Tibial artery (tissue), 4 donors: ENCODE measurements at places on chromosomes 13 and 19.
A peak's percentile ranks its signal among the peaks of the same experiment; 100 is the strongest.

GRCh38 chr13:90485436-90485835 is 862.1 kb upstream of the MIR17HG start:
- no peak for DNase-seq

- no peak for DNase-seq
These were observed 1.1 kb downstream of the ATP4A start for GRCh38 chr19:35562336-35562735.

DNA sequence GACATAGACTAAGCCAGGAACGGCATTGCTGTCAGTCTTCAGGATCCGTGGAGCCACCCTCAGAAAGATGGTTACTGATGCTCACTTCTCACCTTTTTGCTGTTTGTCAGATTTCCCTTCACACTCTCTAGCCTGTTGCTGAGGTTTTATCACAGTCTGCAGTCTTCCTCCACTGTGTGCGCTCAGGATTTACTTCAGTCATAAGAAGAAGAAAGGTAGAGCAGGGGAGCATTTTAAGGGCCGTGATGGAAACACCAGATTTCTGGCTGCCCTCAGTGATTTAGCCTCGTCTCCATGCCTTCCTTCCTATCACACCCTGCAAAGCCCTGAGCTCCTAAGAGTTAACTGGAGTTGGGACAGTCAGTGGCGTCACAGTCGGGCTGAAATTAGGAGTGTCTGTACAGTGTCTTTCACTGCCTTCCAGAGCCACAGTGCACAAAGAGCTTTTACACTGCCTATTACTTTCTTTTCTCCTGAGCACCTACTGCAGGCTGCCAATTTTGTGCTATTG is 60.0 kb upstream of the GPR183 start:
- no peak for DNase-seq

DNA sequence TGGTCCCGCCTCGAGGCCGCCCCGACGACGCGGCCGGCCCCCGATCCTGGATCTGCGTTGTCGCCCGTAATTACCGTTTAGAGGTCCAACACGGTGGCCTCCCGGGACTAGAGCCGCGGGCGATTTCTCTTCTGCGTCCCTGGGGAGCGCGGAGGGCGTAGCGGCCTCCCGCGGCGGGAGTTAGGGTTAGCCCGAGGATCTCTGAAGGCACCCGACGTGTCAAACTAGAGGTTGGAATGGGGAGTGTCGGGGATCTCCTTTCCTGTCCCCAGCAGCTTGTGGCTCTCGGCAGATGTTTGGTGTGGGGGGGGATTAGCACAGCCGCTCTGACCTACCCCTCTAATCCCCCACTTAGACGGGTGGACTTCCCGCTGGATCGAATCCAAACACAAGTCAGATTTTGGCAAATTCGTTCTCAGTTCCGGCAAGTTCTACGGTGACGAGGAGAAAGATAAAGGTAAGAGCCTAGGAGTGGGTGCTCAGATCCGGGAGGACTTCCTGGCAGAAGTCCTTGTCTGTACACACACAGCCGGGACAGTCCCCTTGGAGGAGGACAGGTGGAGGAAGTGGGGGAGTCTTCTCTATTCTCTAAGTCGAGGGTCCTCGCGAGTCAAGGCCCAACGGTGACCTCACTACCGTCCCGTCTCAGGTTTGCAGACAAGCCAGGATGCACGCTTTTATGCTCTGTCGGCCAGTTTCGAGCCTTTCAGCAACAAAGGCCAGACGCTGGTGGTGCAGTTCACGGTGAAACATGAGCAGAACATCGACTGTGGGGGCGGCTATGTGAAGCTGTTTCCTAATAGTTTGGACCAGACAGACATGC is 581 bp downstream of the CALR start:
- no peak for DNase-seq

DNA sequence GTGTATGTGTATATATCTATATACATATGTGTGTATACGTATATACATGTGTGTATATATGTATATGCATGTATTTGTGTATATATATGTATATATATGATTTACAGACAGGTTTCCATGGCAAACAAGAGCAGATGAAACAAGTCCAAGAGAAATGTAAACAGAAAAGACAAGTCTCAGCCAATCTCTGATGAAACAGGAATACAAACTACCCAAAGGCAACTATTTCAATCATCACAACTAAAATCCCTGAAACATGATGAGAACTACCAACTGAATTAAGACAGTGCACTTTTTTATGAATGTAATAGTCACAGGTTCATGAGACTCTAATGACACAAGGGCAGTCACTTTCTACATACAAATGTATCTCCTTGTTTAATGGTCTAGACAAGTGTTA is 140.2 kb downstream of the TNFRSF19 start:
- DNase-seq: no peak

DNA sequence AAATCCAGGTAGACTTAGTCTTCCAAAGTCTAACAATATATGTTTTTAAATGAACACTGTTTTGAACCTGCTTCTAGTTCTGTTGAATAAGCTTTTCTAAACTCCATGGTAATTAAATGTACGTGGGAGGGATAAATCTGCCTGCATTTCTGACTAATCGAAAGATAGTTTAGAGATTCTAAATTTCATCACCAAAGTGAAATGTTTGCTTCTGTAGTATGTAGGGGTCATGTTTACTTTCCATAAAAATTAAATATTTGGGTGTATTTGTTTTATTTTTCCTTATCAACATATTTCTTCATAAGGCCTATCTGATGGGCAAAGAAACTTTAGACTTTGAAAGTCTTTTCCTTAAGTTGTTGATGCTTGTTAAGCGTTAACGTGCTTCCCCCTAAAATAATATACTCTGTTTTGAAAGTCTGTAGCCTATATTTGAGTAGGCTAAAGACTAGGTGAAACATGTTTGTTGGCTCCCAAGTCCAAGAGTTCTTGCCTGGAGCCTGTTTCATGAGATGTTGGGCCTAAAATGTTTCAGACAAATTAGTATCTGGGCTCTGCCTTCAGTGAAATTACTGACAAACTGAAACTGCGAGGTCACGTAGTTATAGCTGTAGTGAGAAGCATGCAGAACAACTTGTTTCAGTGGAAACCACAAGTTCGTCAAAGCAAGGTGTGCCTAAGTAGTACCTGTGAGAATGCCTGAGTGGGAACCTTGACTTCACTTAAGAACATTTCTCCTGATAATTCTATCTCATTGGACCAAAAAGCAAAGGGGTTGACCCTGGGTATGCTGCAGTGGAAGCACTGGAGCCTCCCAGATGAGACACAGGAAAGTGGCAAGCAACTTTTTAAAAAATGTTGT is 126.2 kb downstream of the LMO7 start:
- DNase-seq: no peak

- peak; percentile 98 for DNase-seq
These were observed 20.9 kb downstream of the KLHL26 start for GRCh38 chr19:18657590-18658365.

- no peak for DNase-seq
These were observed 2.6 kb upstream of the MYPOP start for GRCh38 chr19:45905011-45905410.

- no peak for DNase-seq
These were observed 17.5 kb downstream of the MIPEP start for GRCh38 chr13:23871616-23872220.

GRCh38 chr19:18251587-18252369 is 22.5 kb downstream of the IQCN start:
- DNase-seq: peak; percentile 84

DNA sequence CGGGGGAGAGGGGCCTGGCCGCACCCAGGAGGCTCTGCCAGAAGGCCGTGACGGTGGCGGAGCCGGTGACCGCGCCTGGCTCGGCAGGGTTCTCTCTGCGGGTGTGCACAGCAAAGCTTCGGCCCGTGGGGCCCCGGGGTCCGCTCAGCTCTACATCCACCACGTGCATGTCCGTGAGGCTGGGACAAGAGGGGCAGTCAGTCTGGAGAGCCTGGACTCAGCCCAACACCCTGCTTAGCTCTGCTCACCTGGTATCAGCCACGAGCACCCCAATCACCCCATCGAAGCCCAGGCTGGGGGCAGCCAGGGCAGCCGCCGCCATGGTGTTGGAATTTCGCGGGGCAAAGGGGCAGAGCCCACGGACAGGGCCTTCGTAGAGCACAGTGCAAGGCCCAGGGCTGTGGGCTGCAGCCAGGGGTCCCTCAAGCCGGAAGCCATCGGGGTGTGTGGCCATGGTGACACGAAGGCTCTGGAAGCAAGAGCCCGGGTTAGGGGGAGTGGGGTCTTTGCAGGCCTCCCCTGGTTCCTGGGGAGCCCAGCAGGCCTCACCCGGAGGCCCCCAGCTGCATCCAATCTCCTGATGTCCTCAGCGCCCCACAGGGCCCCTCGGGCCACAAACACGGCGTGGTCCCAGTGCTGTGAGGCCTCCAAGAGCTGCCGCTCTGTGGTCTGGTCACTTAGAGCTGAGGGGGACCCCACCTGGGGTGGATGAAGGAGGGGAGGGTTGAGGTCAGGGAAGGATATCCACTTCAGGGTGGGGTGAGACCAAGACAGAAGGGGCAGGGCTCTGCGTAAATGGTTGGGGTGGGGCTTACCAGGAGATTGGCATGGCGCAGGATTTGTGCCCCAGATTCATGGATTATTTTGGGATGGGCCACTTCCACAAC is 1.4 kb downstream of the ASPDH start:
- no peak for DNase-seq

GRCh38 chr19:16594131-16594586 is 21.9 kb upstream of the SLC35E1 start:
- DNase-seq: no peak

GRCh38 chr19:55209693-55210472 is 582 bp upstream of the PTPRH start:
- no peak for DNase-seq

DNA sequence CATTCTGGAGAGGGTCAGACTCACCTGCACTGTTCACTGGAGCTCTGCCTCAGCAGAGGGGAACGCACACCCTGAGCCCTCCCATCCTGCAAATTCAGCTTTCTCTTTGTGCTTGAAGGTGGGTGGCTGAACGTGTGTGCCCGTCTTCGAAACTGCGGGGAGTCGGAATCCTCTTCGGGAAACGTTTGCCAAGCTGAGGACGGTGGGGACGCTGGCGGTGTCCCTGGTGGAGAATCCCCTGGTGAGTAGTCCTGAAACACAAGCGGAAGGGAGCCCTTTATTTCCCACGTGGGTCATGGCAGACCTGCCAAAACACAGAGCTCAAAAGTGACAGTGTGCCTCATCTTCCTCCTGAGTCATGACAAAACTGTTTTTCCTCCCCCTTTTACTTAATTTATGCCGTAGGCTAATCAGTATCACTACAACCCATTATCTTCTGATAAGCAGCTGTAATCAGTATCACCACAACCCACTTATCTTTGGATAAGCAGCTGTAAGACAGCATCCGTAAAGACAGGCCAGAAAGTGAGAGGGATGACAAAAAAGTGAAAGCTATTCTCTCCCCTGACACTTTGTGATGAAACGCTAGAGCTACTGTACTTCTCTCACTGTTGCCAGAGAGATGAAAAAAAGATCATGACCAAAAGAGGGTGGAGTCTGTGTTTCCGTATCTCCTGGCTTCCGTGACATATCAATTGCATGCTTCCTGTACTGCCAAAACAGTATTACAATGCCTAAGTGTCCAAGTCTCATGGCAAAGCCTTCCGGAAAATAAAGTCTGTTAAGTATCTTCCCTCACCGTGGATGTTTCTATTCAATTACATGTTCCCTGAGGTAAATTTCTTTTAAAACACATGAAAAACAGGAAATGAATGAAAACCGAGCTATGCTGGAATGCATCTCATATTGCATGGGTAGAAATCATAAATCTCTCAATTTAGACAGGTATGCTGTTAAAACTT is 155.5 kb downstream of the TBC1D4 start:
- no peak for DNase-seq
